8988T (cell line): ENCODE measurements at places on chromosomes 3 and 15.

GRCh38 chr15:39596358-39597051 lies 15.6 kb downstream of the THBS1 start:
- no peak for DNase-seq

- no peak for DNase-seq
Observed at GRCh38 chr15:34818526-34818925, 23.2 kb upstream of the ACTC1 start.

DNA sequence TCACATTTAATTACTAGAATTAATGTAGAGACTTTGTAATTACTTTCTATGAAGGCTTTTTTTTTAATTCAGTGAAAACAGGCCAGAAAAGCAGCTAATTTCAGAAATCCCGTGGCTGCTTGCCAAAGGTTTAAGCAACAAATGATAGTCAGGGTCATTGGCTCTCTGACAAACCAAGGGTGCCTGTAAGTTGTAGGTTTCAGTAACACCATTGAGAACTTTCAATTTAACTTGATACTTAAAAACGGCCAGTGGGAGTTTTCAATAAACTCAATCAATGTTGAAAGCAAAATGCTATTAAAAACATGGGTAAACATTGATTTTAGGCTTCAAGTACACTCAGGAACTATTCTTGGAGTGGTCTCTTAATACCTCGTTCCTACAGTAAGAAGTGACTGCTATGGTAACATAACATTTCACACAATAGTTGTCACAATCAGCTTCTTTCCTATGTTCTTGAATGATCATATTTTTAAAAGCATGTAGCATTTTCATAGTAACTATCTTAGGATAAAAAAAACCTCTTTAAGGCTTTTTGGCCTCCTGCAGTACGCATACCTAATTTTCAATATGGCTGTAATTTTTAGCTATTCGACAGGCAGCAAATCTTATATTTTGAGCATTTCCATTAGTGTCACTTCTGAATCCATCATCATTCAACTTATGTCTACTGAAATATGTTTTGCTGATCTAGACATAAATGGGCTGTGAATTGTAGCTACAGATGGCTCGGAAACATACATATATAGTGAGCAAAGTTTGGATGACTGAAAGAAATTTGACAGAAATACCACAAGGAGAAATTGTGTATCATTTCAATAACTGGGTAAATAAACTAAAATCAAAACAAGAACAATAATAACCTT lies 592.1 kb upstream of the GBE1 start:
- DNase-seq: no peak

GRCh38 chr3:7964899-7965298 lies 536.7 kb upstream of the LMCD1 start:
- DNase-seq: no peak

DNA sequence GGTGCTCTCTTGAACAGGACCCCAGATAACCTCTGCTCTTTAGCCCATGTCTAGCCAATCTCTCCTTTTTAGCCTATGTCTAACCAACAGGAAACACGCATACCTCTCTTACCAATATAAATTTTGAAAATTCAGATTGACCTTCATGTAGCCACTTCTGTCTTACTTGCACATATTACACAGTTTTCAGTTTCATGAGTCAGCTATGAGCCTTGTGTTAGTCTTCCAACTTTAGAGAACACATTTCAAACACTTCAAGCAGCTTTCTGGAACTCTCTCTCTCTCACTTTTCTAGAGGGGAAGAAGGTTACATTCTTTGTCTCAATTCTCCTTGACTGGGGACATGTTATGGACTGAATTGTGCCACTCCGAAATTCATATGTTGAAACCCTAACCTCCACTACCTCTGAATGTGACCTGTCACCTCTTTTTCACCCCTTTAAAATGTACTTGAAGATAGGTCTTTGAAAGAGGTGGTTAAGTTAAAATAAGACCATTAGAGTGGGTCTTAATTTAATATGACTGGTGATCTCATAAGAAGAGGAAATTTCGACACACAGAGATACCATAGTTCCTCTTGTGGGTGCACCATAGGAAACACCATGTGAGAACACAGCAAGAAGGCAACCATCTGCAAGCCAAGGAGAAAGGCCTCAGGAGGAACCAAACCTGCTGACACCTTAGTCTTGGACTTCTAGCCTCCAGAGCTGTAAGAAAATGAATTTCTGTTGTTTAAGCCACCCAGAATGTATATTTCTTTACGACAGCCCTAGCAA lies 480.3 kb upstream of the ALCAM start:
- no peak for DNase-seq

GRCh38 chr3:62171789-62172188 lies 201.6 kb downstream of the FEZF2 start:
- no peak for DNase-seq

DNA sequence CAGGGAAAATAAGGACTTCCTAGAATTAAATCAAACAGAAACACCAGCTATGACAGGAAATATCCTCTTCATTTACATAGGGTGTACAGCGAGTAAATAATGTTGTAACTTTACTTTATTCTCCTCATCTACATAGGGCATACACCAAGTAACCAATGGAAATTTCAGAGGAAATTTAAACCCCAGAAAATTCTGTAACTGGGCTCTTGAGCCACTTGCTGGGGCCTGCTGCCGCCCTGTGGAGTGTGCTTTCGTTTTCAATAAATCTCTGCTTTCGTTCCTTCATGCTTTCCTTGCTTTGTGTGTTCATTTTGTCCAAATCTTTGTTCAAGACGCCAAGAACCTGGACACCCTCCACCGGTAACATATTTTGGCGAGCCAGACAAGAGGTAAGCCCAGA lies 990.4 kb upstream of the CADM2 start:
- DNase-seq: no peak

DNA sequence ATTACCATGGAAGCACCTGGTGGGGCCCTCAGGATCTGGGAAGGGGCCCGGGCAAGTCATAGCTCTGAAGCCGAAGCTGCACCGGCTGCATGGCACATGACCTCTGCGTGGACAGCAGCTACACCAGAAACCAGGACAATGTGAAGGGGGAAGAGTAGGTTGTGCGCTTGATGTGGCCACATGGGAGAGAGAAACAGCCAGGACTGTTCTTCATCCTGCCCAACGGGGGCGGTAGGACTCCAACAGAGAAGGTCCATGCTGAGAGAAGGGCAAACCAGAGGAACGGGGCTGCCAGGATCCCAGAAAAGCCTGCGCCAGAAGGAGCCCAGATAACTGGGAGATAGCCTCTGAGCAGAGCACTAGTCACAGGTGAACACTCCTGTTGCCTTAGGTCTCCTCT lies 54.9 kb upstream of the PRR20G start:
- DNase-seq: no peak

GRCh38 chr15:94524565-94524964 lies 293.2 kb downstream of the MCTP2 start:
- DNase-seq: no peak

DNA sequence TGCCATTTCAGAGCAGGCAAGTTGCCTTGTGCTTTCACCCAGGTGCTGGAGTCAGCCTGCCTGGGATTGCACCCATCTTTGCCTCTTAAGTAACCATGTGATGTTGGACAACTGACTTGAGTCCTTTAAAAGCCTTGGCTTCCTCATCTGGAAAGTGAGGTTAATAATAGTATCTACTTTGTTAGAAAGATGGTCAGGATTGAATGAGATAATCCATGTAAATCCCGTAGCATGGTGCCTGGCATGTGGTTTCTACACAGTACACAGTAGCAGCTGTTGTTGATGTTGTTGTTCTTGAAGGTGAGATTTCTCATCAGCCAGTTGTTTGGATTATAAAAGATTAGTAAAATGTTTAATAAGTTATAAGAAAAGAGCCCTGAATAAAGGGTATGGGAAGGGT lies 48.8 kb downstream of the PSMD6 start:
- no peak for DNase-seq

DNA sequence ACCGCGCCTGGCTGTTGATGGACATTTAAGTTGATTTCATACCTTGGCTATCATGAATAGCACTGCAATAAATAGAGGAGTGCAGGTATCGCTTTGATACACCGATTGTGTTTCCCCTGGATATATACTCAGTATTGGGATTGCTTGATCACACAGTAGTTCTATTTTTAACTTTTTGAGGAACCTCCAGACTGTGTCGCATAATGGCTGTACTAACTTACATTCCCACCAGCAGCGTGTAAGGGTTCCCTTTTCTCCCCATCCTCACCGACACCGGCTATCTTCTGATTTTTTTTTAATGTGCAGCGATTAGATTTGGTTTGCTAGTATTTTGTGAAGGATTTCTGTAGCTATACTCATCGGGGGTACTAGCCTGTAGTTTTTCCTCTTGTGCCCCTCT lies 16.0 kb downstream of the RUBCN start:
- no peak for DNase-seq

DNA sequence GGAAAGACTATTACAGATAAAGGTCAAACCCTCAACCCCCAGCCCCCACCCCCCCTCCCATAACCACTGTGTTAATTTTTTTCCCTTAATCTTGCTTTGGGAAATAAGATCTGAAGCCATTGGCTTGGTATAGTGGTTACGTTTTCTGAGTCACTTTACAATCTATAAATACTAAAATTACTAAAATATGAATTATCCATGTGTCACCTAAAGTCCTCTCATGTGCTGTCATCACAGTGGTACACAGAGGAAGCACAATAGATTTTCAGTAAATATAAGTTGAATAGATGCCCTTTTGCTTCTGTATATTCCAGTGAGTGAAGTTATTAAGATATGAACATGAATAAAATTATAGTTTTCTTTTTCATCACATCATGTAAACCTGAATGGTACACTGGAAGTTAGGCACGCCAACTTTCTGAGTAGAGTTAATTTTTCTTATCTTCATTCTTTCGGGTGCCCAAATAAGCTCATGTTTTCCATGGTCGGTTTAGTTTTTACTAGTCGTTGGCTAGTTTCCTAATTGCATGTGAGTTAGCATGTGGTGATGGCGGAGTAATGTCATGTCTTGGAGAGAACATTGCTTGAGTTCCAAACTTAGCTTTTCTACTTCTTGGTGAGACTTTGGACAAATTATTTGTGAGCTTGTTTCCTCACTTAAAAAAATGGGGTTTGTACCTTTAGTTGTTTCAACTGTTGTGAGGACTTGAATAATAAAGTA lies 11.5 kb downstream of the PPP4R2 start:
- DNase-seq: no peak

DNA sequence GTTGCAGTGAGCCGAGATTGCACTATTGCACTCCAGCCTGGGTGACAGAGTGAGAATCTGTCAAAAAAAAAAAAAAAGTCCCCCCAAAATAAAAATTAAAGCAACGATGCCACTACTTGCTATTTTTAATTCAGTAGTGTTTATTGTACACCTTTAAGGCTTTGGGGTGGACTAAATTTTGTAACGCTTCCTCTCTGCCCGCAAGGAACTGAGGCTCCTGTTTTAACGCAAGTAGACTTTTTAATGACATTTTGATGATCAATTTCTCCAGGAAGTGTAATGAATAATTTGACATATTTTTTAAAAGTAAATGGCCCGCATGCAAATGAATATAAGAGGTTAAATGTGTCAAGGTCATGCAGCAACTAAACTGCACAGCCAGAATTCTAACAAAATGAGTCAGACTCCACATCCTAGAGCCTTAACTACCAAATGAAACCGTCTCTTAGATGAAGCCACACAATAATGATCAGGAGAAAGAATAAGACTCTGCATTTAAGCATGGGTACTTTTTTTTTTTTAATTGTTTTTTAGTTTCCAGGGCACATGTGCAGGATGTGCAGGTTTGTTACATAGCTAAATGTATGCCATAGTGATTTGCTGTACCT lies 96.8 kb upstream of the LMOD3 start:
- no peak for DNase-seq

- no peak for DNase-seq
Observed at GRCh38 chr3:14950274-14950673, 2.9 kb downstream of the NR2C2 start.

DNA sequence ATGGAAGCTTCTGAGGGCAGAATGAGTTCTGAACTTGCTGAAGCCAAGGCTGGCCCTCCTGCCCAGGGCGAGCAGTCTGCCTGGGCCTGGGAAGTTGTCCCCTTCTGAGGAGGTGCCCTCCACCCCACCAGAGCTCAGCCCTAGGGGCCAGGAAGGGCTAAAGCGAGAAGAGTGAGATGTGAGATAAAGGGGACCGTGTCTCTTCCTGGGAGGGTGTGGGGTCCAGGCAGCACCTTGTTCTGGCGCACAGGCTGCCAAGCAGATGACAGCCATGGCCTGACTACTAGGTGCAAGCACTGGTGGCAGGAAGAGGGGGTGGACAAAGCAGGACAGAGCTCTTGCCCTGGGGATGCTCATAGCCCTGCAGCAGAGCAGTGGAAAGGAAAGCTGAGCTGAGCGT lies 3.7 kb downstream of the PAK6 start:
- no peak for DNase-seq

DNA sequence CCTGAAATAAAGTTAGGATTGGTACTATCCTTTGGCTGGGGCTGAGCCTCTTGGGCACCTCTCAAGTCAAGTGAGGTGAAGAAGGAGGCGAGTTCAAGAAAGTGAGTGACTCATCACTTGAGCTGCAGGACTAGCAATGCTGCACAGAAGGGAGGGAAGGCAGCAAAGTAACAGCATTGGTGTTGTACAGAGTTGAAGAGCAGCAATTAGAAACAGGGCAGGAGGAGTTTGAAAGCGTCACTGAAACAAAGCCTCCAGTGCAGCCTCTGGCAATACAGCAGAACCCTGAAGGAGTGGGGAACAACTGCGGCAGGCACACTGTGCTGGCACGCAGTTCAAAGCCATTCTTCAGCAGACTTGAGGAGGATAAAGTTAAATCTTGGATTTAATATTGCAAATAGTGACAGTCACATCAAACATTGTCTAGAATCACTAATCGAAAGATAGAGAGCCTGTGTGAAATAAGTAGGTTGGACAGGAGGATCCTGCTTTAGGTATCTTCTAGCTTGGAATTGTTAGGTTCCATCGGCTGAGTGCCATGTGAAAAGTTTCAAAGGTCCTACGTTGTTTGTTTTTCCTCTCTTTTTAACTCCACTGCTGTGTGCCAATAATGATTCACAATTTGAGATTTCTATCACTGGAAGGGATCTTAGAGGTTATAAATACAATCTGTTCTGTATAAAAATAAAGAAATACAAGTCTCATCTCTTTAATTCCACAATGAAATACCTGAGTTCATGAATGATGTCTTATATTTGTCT lies 479.8 kb downstream of the NAALADL2 start:
- no peak for DNase-seq

GRCh38 chr3:139772539-139773500 lies 95.0 kb upstream of the NMNAT3 start:
- DNase-seq: no peak

GRCh38 chr15:98997312-98997711 lies 10.3 kb downstream of the PGPEP1L start:
- DNase-seq: no peak

DNA sequence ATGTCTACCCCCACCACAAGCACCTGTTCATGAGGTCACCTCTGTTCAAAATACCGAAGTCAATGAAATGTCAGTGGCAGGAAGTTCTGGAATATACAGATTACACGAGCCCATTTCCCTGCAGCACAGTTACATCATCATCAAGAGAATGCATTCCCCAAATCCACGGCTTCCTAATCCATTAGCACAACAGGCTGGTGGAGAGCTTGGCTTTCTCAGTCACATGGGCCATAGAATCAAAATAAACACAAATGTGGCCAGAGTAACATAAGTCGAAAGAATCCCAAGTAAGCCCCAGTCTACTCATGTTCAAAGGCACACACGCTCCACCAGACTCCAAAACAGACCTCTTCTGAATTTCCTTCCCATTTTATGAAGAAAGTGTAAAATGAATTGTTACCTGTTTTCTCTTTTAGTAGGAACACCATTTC lies 419.3 kb downstream of the MAGI1 start:
- no peak for DNase-seq
